ENCODE measurements at places on chromosomes 12 and 14. TPM values are rescaled to one million over a fixed set of nuclear protein-coding genes. Genes with fewer than 3 reads are reported as not detected.

Gene KRT85
- not detected for total RNA-seq

GRCh38 chr12:52121824-52122539 lies 42.5 kb downstream of the SMIM41 start:
- DNase-seq = peak; percentile 76

DNA sequence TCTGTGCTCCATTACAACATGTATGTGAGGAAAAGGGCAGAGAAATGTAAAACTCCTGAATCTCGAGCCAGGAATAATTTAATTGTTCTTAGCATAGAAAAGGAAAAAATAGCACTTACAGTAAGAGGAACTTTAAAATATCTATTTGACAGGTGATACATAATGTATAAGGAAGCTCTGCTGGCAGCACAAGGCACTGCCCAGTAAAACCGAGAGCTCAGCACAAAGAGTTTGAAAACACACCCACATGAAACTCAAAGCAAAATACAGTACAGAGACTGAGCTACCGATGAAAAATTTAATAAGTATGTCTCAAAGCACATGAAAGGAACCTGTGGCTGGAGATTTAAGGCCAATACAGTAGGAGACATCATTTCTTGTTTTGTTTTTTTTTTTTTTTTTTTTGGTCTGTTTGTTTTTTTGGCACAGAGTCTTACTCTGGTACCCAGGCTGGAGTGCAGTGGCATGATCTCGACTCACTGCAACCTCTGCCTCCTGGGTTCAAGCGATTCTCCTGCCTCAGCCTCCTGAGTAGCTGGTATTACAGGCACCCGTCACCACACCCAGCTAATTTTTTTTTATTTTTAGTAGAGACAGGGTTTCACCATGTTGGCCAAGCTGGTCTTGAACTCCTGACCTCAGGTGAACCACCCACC lies 19.2 kb downstream of the CLIP1 start:
- DNase-seq = no peak

Gene STAC3
- total RNA-seq = 1.2 TPM

Gene LPAR5
- total RNA-seq = 7.3 TPM

DNA sequence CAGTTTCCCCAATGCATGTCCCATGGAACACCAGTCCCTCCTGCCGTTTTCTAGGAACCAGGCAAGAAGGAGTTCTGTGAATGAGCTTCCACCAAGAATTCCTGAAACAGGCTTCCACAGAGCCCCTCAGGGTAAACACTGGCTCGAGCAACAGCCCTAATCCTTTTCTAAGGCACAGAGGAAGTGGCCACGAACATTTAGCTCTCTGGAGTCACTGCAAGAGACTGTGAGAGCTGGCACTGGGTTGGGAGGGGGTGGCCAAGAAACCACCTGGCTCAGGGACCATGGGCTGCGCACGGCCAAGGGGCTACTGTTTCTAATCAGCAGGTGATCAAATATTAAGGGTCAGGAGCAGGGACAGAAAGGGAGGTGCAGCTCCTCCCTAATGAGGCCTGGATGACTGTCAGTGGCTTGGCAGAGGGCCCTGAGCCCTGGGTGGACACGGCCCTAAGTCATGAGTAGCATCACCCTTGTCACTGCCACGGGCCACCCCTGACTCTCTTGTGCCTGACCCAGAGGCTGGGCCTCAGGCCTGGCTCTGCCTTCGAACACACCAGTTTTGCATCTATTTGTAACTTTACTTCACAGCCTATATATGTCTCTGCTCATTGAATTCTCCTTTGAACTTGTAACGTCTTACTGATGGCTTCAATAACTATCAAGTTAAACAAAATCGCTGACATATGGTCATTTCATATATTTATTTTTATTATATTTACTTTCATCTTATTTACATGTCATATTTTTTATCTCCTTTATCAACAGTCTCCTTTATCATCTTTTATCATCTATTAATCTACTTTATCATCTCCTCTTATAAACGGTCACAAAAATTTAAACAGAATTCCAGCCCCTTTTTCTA lies 154.0 kb downstream of the DICER1 start:
- no peak for DNase-seq

DNA sequence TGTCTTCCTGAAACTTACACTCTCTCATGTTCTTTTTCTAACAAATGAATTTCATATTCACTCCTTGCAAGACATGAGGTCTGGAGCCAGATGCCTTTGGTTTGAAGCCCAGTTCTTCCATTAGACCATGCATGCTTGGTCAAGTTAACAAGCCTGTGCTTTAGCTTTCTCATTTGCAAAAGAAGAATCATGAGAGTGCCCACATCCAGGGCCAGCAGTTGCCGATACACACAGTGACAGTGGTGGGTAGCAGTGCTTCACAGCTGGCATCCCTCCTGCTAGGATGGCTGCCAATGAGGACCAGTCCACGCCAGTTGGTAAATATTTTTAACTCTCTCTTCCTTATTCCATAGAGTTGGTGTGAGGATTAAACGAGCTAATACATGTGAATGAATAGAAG lies 163.1 kb downstream of the PHLDA1 start:
- peak; percentile 49 for DNase-seq

Gene A2ML1
- total RNA-seq = not detected

Gene HOXC12
- total RNA-seq = not detected

Gene FAM181A
- total RNA-seq = not detected

- no peak for DNase-seq
These were observed 248.7 kb downstream of the SPTSSA start for GRCh38 chr14:34213332-34213731.

DNA sequence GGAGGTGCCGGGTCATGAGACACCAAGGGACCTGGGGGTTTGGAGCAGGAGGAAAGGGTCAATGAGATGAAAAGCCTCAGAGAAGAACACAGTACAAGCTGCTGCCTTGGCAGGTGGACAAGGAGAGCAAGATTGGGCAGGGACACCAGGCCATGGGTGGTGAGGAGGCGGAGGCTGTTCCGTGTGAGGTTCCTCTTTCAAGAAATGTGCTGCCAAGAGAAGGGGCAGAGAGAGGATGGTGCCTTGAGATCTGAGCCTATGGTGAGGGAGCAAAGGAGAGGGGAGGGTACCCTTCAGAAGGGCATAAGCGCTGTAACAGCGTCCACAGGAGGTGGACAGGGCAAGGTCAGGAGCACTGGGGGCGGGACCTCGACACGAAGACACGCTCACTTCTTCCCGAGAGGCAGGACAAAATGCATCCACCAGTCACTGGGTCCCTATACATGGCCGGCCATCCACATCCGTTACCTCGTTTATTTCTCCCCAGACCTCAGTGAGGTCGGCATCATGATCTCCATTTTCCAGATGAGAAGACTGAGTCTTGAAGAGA lies 100.2 kb downstream of the B4GALNT3 start:
- DNase-seq = no peak

DNA sequence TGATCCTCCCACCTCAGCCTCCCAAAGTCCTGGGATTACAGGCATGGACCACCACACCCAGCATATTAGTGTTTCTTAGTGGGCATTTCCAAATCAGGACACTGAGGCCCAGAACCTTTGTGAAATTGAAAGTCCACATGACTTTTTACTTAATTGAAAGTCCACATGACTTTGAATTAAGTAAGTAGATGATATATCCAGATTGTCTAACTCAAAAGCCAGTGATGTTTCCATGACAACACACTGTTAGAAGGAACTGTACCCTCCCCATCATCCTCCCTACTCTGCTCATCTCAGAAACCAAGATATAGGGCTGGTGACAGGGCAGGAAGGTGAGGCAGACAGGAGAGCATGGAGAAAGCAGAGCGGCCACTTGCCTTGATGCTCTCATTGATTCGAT lies 7.2 kb downstream of the MYO1A start:
- DNase-seq = no peak
